Activated naive CD4-positive, alpha-beta T cell treated with Interleukin-2 at 50 U/mL for 16 hours (primary cell): ENCODE measurements at places on chromosomes 4 and X.

DNA sequence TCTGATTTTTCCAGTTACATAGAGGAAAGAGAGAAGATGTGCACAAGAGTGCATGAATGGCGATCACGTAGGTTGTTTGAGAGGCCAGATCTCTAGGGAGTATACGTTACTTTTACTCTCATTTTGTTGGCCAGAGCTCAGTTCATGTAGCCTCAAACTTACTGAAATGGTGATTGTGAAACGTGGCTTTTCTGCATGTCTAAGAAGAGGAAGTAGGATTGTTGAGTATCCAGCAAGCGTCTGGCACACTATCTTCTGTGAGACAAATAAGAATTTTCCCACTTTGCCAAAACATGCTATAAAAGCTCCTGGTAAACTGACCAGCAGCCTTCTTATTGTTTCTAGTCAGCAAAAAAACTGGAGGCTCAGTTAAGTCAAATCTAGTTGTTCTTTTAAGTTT lies 264.5 kb upstream of the EMCN start:
- no peak for DNase-seq

DNA sequence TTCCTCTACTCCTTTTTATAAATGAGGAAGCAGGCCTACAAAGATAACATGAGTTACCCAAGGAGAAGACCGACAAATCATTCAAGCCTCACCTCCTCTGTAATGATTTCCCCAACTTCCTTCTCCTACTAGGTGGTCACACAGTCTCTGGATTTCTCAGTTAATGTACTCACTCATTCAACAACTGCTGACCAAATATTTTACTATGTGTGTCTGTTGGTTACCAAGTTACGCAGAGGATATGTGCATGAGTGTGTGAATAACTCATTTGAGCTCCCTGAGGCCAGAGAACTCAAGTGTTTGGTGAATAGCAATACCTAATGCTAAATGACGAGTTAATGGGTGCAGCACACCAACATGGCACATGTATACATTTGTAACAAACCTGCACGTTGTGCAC lies 10.4 kb downstream of the CASK start:
- DNase-seq: no peak

DNA sequence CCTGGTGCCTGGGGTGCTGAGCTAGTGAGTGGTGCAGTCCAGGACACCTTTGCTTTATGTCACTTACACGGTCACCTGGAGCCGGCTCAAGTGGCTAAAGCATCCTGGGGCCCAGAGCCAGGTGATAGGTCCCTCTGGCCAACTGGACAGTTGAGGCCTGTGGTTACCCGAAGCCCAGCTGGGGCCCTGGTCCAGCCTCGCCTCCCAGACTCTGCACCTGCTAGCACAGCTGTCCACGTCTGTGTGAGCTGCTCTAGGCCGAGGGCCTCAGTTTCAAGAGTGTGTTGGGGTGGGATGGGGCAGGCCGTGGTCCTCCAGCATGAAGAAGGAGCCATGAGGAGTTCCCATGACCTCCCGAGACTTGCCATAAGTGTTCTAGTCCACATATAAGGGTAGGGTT lies 7.7 kb upstream of the ADD1 start:
- DNase-seq: peak; percentile 1

DNA sequence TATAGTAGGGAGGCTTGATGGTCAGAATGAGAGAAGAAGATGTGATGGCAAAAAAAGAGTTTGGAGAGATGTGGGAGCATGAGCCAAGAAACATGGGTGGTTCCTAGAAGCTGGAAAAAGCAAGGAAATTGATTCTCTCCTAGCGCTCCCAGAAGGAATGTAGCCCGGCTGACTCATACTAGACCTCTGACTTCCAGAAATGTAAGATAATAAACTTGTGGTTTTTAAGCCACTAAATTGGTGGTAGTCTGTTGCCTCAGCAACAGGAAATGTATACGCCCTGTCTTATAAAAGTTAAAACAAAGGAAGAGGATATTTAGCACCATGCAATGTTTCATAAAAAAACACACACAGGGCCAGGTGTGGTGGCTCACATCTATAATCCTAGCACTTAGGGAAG lies 182.7 kb upstream of the PCDH7 start:
- DNase-seq: no peak

DNA sequence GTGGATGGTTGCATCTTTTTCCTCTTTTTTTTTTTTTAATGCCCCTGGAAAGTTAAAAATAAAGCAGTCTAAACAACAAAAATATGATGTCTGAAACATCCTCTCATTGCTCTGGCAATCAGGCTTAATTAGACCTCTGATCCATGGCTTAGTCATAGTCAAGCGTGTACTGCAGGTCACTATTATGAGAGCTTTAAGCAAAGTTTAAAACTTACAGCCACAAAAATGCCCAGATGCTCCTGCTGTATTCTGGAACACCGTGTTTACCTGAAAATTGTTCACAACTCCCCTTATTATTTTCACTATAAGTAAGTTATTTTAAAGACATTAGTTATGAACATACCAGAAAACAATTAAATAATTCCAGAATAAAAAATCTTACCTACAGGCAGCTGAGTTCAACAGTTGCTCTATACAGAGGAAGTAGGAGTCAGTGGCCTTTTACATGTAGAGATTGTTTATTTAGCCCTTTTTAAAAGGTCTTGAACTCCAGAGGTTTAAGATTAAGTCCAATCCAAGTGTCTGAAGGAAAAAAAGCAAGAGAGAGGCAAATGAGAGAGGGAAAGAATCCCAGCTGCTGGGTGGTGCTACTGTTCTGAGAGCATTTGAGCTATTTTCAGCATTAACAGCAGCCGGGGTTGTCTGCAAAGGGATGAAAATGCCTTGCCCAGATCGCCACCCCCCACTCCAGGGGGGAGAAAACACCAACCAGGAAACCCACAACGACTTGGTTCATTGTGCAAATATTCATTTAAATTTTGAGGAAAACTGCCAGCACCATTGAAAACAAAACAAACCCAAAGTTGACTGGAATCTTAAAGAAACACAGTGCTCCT lies 36.9 kb downstream of the SORBS2 start:
- DNase-seq: no peak

DNA sequence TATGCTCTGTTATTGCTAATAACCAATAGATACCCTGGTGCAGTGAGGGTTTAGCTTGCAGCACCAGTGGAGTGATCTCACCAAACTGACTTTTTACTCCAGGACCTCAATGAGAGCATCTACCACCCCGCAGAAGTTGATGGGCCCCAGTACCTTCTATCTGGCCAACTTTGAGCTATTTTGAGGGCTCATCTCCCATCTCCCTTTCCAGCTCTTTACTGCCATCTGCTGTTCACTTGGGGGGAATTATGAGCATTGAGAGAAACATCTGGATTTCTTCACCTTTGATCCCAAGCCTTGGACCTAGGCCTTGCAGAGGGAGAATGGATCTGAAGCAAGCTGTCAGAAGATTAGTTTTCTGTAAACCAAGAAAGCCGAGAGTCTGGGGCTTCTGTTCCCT lies 143.6 kb downstream of the TMEM164 start:
- DNase-seq: peak; percentile 6
